ENCODE measurements at places on chromosomes 3 and 15. TPM values are rescaled to one million over a fixed set of nuclear protein-coding genes. Genes with fewer than 3 reads are reported as not detected.

- DNase-seq: peak; percentile 62
Measured at GRCh38 chr3:133474251-133474801, 74.5 kb downstream of the BFSP2 start.

The MYRIP gene
- 2.3 TPM for total RNA-seq

The ANKRD34C gene
- total RNA-seq: not detected

The CCR2 gene
- total RNA-seq: 2.0 TPM

DNA sequence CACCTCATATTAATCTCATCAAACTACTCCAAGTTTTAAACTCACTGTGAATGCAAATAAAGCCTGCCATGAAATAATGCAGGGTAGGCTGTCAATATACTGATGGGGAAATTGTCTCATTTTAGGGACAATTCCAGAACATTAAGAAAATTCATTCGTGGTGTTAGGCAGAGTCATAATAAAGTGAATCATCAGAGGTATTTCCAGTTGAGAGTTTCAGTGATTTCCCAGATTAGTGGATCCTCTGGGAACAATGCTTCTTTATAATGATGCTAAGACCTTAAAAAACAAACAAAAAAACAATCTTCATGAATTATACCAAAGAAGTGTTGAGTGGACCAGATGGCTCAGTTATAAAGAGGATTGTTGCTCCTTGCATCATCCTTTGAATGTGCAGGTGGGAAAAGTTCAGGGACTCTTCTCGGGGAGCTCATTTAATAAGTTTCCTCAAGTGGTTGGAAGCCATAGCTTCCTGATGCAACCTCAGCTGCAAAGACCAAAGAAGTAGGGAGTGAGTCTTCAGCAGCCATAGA, 360.9 kb upstream of the TRIM42 start:
- no peak for DNase-seq

GRCh38 chr15:48091522-48091921, 29.3 kb upstream of the SLC24A5 start:
- no peak for DNase-seq

The SI gene
- not detected for total RNA-seq

DNA sequence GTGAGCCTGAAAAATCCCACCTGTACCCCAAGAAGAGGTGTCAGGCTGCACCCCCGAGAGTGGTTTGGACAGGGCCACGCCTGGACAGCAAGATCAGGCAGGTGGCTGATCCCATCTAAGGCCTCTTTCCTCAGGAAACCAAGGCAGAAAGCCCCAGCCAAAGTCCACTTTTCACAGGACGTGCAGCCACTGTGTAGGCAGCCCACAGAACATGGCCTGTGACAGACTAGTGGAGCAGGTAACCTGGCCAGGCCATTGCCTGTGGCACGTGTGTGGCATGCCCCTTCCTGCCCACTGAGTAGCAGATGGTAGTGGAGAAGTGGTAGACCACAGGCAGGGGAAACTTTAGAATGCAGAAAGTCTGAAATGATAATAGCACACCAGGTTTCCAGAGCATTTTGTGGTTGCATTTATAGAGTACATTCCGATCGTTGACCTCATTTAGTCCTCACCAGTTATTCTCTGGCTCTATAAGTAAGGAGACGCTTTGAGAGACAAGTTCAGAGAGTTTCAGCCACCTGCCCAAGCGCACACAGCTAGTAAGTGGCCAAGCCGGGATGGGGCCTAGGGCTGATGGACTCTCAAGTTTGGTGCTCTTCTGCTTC, 68.7 kb downstream of the AAGAB start:
- DNase-seq: no peak

All from breast epithelium (tissue), 4 donors.